ENCODE measurements at places on chromosomes 5 and 9. TPM values are rescaled to one million over a fixed set of nuclear protein-coding genes. Genes with fewer than 3 reads are reported as not detected.

Gene MEF2C
- total RNA-seq, result 14.1 TPM

Gene BTNL3
- not detected for total RNA-seq

Gene ZNF483
- 1.8 TPM for total RNA-seq

Gene SPOCK1
- total RNA-seq, result 36.1 TPM

Gene DMRT3
- not detected for total RNA-seq

Gene PRRC1
- 60.4 TPM for total RNA-seq

Gene SLCO4C1
- total RNA-seq, result not detected
